Fibroblast of gingiva (primary cell): ENCODE measurements at places on chromosomes 13 and 19.
A peak's percentile ranks its signal among the peaks of the same experiment; 100 is the strongest.

GRCh38 chr19:7932276-7932929 lies 6.5 kb upstream of the CTXN1 start:
- no peak for DNase-seq

DNA sequence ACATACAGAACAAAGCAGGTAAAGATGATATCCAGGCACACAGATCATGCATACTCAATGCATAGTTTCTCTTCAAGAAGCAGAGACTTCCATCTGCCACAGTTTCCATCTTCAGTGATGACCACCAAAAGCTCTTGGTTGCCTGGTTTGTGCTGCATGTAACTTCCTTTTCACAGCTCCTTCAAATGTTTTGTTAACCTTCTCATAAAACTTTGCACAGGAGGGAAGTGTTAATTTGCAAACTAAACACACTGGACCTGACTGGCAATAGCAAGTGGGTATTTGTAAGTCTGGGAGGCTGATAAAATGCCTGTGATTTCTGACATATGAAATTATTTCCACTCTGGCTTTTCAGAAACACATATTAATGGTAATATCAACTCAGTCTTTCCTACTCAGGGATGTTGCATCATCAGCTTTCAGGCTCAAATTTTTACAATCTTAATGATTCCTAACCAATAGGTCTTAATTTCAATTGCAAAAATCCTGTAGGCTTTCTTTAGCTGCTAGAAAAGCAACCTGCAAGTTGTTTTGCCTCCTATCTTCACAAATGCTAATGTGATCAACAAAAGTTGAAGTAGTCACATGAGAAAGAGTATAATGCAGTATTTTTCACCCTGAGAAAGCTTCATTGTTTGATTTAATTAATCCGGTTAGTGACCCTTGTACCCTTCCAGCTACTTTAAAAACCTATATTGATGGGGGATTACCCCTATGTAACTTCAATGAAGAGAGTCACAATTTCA lies 575.6 kb downstream of the DIAPH3 start:
- no peak for DNase-seq

- DNase-seq: peak; percentile 69
Measured at GRCh38 chr13:73158851-73159250, 100.0 kb downstream of the KLF5 start.

DNA sequence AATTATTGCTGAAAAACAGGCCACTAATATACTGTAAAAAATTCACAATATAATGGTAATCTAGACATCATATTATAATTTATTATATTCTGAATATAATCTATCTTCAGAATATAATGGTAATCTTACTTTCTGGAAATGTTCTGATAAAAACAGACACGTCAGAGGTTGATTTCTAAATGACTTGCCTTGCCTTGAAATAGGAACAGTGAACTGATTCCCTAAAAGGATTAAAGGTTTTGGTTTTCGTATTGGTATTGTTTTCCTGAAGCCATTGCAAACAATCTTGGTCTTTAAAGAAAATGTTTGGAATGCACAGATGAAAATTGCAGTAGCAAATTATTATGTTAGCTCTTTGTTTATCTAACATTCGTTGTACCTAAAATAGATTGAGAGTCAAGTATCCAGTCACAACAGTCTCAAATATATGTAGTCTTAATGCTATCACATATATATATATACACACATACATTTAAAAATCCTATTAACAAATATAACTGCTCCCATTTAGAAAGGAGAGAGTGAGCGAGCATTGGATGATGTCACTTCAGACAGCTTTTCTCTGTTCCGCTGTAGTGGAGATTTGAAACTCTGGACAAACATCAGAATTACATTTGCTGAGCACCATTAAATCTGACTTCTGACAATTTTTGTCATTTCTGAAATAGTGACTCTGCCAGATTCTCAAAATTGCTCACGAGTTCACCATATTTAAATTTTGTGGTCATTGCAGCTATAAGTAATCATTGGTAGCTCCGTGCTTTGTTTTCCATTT lies 1.7 kb downstream of the ITM2B start:
- DNase-seq: peak; percentile 6

- no peak for DNase-seq
Measured at GRCh38 chr19:7983286-7983950, 22.0 kb downstream of the ELAVL1 start.

GRCh38 chr13:82569581-82569980 lies 1312.7 kb downstream of the SLITRK1 start:
- no peak for DNase-seq

DNA sequence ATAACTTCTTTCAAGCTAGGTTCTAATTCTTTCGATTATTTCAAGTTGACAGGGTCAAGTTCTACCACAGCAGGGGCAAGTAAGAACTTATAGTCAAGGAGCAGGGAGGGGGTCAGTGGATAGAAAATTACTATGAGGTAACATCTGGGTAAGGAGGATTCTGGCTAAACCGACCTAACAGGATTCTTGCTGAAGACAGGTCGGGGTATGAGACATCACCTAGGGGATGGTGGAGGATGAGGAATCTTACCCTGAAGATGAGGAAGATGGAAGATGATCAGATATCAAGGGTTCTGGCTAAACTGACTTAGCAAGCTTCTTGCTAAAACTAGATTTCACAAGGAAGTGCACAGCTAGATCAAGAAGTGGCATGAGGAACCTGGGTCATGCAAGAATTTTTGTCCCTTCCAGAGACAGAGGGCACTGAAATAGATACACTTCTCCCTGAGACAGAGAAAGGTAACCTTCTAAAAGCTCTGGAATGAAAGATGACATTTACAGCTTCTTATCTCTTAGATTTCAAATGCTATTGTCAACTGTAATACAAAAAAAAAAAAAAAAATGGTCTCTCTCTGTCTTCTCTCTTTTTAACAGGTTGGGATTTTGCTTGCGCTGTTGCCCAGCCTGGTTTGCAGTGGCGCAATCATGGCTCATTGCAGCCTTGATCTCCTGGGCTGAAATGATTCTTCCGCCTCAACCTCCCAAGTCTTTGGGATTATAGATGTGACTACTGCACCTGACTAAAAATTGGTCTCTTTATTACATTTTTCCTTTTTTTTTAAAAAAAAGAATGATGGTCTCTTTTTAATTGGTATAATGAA lies 9.6 kb upstream of the METTL21C start:
- DNase-seq: no peak

- no peak for DNase-seq
Measured at GRCh38 chr13:60012488-60012887, 151.2 kb downstream of the DIAPH3 start.

DNA sequence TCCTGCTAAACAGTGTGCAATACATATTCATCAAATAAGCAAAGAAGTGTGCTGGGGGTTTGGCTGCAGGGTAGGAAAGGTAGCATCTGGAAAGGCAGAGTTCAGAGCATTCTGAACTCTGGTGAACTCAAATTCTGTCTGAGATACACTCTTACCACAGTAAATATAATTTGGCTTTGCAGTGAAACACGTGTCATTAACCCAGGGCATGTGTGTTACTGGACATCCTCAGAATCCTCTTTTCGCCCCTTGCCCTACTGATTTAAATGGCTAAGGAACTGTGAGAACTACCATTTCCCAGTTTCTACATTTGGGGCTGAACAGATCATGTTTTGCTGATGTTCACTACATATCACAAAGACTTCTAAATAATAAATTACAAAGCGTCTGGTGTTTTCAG lies 562.8 kb upstream of the SGCG start:
- no peak for DNase-seq

DNA sequence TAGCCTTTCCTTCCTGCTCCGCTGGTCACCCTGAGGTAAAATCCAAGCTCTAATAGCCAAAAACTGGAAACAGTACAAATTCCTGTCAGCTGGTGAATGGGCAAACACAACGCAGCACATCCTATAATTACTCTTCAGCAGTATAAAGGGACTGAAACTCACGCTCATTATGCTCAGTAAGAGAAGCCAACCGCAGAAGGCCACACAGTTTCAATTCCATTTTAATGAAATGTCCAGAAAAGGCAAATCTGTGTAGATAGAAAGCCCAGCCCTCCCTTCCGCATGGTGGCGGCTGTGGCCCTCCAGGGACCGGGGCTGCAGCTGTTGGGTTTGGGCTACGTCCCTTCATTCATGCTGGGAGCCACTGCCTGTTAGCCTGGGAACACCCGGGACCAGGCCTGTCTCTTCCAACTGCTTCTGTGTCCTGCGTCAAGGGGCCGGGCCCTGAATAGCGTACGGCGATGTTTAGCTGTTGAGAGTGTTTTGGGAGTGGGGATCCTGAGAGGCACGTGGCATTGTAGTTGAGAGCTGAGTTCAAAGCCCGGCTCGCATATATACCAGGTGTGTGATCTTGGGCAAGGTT lies 23.5 kb downstream of the NKPD1 start:
- DNase-seq: no peak

DNA sequence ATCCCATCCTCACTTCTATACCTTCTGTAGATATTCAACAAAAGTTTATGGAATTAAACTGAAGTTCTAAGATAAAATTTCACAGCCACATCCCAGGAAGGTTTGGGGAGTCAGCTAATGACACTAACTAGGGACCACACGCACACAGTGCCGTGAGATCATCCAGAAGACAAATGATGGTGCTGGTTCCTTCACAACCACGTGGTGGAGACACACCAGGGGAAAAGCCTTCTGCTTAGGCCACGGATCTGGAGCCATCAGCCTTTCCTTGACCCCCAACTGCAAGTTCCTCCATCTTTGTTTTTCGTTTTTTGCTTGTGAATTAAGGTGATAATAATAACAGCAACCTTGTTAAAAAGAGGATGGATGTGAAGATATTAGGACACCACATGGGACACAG lies 241.6 kb upstream of the MAB21L1 start:
- no peak for DNase-seq

DNA sequence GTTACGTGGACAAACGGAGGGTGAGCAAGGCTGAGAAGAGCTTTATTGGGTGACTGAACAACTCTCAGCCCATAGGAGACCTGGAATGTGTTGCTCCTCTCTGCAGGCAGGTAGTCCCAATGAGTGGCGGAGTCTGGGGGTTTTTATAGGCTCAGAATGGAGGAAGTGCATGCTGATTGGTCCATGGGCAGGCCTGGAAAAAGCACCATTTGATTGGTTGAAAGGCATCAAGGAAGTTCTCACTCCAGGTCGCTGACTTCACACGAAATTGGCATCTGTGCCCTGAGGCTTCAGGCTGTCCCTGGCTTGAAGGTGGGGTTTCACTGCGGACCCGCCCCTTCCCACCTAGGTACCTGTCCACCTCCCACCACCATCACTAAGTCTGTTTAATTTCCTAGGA lies 65.4 kb downstream of the SPATA13 start:
- no peak for DNase-seq

- no peak for DNase-seq
Measured at GRCh38 chr13:105572401-105572800, 963.1 kb downstream of the EFNB2 start.

DNA sequence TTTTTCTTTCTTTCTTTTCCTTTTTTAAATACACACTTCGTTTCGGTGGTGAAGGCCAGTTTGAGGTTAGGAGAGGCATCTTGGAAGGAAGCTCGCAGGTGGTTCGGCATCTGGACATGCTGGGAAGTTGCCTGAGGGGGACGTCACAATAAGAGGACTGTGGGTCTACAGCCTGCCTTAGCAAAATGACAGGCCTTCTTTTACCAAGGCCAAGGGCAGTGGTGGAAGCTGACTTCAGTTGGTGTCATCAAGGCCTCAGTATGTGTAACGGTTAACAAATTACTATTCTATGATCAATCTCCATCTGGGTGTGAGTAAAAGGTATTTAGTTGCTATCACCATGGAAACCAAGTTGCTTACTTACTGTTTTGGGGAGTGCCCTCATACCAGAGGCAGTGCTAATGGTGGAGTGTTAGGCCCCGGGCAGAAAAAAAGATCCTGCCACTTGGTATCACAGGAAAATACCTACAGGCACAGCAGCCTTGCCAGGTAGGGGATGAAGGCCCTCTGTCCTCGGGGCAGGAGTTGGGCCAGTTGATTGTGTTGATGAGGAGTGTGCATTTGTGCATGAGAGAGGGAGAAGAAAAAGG lies 10.3 kb downstream of the ACTN4 start:
- DNase-seq: peak; percentile 72

DNA sequence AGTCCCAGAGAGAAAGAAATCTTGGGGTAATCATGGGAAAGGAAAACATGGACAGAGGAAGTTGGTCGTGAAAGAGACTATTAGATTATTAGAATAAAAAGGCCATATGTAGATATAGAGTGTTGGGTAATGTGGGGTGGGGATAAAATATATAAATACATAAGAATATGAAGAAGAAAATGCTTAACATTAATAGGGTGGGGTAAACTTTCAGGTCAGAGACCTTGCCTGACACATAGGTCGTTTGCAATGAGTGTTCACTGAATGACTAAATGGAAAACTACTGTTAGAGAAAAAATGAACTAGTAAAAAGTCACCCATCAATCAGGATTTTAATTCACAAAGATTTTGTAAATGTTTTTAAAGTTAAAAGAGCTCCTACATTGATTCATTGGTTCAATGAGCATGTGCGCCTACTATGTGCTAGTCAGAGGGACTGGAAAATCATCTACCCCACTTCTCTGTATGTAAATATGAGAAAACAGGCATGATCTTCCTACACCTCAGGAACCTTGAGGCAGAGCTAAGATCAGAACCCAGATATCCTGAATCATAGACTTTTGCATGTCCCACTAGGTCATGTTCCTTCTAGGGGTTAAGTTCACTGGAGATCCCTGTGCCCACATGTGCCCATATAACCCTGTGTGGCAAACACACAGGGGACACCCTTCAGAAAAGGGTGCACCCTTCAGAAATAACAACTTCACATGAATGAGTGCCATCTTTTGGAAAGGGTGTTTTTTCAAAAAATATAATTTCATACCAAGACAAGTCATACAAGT lies 24.6 kb upstream of the KLF12 start:
- DNase-seq: no peak

GRCh38 chr19:14005349-14006084 lies 603 bp downstream of the RFX1 start:
- peak; percentile 86 for DNase-seq

- DNase-seq: no peak
Measured at GRCh38 chr13:45723798-45724197, 21.7 kb downstream of the CBY2 start.

DNA sequence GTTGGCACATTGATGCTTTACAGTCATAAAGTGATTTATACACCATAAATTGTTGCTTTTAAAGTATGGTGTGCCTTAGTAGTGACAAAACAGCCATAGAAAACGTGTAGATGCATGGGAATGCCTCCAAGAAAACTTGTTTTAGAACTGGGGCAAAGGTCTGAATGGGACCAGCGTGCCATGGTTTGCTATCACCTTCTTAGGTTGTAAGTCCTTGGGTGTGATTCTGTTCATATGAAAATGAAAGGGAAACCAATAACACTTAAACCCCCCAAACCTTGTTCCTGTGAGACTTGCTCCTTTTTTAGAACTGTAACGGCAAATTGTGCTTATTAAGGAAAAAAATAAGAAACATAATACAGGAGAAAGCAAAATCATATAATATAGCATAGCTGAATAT lies 603.3 kb upstream of the SLITRK6 start:
- DNase-seq: no peak

DNA sequence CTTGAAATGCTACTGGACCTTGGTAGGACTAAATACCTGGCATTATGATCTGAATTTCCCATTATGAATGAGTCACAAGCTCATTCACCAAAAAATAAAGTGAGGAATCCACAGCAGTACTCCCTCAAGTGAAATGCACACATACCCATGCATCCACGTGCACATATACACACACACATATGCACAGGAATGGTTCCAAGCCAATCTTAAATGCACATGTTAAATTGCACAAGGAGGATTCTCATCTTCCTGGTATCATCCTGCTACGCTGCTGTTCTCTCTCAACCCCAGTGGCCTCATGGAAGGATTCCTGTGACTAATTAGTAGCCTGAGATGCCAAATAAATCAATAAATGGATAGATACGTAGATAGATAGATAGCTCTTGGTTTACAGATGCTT lies 132.1 kb upstream of the KLF12 start:
- DNase-seq: no peak
